ENCODE measurements at places on chromosomes 5 and 9.

- no peak for ATAC-seq
Observed at GRCh38 chr9:88812938-88813637, 178.2 kb upstream of the S1PR3 start.

GRCh38 chr5:122921826-122922225, 76.4 kb downstream of the SNX24 start:
- ATAC-seq: no peak

DNA sequence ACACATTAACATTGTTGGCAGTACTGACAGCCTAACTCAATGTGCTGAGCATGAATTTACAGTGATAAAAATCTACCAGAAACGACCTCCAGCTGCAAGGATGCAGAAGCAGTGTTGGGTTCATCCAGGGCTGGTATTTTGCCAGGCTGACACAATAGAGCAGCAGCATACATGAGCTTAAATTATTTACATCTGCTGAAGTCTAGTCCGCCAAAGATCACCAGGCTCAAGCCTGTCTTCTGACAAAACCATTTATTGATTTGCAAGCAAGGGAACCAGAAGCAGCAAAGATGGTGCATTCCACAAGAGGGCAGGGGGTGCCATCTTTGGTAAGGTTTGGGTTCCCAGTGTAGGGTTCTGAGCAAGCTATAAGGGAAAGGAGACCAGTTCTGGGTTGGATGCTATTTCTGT, 8.7 kb upstream of the C5orf34 start:
- peak; percentile 83 for ATAC-seq

DNA sequence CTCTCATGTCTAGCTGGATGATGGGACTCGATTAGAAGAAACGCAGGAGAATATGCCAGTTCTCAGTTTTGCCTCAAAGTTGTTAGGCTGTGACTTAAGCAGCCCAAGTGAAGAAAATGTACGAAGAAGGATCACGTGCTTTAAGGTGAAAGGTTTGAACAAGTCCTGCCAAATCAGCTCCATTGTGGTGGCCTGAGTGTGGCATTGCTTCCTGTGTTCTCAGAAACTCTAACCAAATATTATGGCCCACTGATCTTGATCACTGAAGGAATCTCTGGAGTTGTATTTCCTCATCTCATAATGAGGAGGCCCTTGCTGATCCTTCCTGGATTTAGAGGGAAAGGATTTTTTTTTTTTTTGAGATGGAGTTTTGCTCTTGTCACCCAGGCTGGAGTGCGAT, 44.0 kb downstream of the OTULIN start:
- ATAC-seq: no peak

DNA sequence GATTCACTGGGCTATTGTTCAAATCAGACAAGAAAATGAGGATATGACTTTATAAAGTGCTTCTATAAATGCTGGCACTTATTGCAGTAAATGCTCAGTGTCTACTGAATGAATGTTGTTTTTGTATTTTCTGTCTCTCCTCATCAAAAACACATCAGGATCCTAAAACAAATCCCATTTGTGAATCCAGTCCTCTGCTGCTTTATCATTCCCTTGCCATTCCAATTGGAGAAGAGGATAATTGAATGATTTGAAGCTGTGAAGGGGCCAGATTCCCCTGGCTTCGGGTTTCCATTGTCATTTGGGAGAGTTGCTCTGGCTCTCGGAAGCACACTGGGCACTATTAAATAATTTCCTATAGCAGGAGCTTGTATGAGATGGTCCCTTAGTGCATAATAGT, 666.8 kb downstream of the ACTL7B start:
- no peak for ATAC-seq

DNA sequence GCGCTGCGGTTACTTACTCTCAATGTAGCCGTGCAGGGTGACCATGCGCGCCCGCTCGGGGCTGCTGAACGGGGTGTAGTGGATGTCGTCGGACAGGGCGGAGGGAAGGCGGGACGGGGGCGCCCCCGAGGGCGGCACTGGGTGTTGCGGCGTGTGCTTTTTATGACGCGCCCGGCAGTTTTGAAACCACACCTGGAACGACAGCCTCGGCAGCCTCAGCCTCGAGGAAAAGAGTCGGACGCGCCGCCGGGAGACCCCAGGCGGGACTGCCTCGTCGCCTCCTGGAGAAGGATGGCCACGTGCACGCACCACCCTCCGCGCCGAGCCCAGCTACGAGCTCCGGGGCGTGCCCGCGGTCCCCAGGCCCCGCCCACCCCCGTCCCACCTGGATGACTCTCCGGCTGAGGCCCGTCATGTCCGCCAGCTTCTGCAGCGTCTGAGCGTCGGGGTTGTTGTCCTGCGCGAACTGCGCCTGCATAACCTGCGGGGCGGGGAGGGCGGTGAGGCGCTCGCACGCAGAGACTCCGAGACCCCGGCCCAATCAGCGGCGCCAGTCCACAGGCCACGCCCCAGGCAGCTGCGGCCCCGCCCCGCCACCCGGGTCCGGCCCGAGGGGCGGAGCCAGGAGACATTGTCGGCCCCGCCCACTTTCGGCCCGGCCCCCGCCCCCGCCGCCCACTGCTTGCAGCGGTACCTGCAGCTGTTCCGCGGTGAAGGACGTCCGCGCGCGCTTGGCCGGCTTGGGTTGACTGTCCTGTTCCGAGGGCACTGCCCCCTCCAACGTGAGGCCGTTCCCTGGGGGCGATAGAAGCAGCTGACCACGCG, 15.0 kb downstream of the LHX6 start:
- ATAC-seq: peak; percentile 70

DNA sequence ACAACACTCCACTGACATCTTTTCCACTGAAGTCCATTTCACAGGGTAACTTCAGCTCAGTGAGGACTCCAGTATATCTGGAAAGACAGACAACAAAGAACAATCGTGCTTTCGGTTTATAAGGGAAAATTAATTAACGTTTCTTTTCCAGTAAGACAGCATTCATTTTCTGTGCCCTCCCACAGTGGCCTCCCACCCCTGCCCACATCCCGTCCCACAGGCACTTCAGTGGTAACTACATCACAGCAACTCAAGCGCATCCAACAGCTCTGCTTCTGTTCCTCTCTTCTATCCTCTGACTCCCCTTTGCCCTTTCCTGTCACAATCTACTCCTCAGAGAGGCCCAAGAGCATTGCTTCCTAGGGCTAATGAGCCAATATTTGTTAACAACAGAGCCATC, 40.3 kb downstream of the GLDC start:
- ATAC-seq: no peak

DNA sequence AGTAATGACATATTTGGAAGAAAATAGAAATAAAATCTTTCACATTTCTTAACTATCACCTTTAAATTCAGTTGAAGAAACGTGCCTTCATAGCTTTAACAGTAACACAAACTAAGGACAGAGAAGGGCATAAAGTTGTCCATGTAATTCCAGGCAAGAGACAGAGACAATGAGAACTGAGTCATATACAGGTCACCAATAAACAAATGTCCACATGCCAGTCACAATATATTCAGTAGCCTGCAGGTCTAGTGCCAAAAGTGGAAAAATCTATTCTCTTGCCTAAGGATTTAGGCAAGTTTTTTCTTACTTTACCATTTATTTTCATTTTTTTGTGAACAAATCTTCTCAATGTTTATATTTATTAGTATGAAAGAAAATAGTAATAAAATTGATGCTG, 1711.5 kb upstream of the NUDT12 start:
- ATAC-seq: no peak

- 0 out of 3 replicates have a peak, but pooled peaks have one; percentile 20 for ATAC-seq
Observed at GRCh38 chr5:32471784-32472183, 27.2 kb upstream of the ZFR start.

GRCh38 chr5:148830211-148830610, 3.8 kb downstream of the ADRB2 start:
- no peak for ATAC-seq

DNA sequence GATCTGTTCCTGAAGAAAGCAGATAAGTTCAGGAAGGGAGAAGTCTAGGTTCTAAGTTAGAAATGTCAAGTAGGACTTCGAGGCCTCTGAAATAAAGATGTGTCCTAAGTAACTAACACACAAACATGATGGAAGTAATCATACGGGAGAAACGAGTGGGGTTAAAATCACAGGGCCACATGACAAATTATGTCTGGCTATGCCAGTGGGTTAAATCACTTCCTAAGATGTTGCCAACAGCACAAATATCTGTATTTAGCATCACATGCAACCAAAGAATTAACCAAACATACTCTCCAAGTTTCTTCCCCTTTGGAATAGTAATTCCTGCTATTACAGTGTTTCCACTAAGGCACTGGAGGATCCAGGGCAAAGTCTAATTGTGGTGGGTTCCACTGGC, 13.7 kb upstream of the ZSWIM6 start:
- ATAC-seq: no peak

DNA sequence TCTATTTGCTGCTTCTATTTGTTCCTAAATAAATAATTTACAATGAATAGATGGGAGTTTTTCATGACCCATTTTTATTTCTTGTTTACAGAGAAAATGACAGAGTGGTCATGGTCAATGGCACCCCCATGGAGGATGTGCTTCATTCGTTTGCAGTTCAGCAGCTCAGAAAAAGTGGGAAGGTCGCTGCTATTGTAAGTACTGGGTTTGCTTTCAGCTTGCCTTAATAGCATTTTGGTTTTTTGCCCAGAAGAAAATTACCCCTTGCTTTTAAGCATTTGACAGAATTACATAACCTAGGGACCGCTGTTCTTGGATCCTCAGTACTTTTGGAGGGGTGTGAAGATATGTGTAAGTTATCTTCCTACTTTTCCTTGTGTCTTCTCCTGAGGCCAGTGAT, 44.1 kb downstream of the TJP2 start:
- ATAC-seq: no peak

- ATAC-seq: peak; percentile 76
Observed at GRCh38 chr5:148179234-148179824, 11.0 kb downstream of the SPINK14 start.

DNA sequence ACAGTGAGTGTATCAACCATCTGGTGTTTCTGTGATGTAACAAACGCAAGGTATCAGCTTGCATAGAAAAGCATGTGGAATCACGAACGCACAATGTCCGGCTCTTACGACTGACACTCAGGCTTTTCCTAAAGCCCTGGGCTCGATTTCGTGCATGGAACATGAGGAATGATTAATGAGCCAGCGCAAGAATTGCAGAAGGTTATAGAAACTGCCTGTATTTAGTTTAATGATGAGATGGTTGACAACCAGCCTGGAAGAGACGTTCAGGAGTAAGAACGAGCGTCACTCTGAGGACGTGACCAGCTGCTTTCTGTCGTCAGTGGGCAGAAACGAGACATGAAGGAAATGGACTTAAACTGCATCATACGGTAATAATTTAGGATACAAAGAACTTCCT, 497.6 kb downstream of the IRX1 start:
- ATAC-seq: no peak

GRCh38 chr9:129939431-129939830, 103.6 kb downstream of the FNBP1 start:
- ATAC-seq: no peak

GRCh38 chr9:136499935-136500910, 17.4 kb upstream of the SEC16A start:
- ATAC-seq: no peak

- ATAC-seq: no peak
Observed at GRCh38 chr5:66511491-66511890, 84.7 kb upstream of the MAST4 start.

DNA sequence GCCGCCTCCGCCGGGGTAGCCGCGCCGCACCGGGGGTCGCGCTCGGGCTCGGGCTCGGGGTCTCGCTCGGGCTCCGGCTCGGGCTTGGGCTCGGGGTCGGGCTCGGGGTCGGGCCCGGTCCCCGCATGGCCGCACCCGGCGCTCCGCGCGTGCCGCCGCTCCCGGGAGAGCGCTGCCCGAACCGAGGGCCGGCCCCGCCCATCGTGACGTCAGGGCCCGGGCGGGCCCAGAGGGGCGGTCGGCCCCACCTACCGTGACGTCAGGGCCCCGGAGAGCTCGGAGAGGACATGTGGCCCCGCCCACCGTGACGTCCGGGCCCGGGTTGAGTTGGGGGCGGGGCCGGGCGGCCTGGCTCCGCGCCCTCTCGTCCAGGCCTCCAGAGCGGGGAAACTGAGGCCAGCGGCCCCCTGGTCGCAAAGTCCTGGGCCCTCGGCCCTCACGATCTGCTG, at the start of gene NSMF:
Gene NSMF (minus strand): TSS at position 183 of the 449 bp plus-strand sequence. CDS start 232 bp downstream, outside the sequence.
- ATAC-seq: peak; percentile 73

- peak; percentile 38 for ATAC-seq
Observed at GRCh38 chr5:10627160-10627701, 63.4 kb downstream of the ANKRD33B start.

- no peak for ATAC-seq
Observed at GRCh38 chr9:111902391-111903139, 6.0 kb downstream of the UGCG start.

DNA sequence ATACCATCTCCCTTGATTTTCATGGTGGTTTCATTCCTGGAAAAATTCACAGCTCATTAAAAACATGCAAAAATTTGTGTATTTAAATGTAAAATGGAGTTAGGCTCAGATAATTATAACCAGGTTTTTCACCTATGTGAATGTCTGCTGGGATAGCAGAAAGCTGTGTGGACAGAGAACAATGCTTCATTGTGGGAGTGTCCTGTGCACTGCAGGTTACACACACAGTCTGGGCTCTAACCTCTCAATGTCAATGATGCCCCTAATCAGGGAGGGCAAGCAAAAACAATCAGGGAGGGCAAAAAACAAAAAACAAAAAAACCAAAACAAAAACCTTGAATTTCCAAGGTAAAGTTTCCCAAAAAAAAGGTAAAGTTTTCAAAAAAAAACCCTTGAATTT, 158.9 kb upstream of the KLF9 start:
- no peak for ATAC-seq

GRCh38 chr5:39024884-39025283, 49.3 kb downstream of the RICTOR start:
- no peak for ATAC-seq

GRCh38 chr5:1565737-1566734, 42.3 kb upstream of the LPCAT1 start:
- no peak for ATAC-seq

GRCh38 chr5:161051920-161052500, 200.0 kb upstream of the ATP10B start:
- ATAC-seq: no peak

DNA sequence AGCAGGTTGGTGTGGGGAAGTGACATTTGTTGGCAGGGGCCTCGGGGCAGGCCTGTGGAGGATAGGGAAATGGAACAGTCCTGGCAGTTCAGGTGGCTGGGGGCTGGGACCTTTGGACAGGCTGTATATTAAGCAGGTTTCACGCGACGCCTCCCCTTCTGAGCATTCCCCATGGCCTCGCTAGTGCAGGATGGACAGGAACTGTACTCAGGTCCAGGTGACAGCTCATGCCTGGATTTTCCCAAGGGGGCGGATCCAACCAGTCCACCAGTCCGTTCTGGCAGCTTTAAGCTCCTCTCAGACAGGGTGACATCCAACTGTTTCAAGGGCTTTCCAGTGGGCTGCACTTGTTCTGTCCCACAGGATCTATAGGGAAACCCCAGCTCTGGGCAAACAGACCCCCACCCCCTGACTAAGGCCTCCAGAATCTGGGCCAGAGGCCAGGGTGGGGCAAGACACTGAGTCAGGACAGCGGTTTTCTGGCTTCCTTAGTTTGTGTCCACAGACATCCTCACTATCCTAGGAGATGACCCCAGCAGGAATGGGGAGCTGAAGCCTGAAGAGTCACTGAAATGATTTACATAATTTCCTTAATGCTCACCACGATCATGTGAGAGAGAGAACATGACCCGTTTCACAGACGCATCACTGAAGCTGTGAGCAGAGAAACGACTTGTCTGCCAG, 20.9 kb downstream of the CSF2 start:
- ATAC-seq: peak; percentile 76

- no peak for ATAC-seq
Observed at GRCh38 chr5:77908787-77909186, 132.6 kb upstream of the TBCA start.

Measured in SK-N-SH treated with all-trans-retinoic acid at 6 μM for 48 hours (cell line).